ENCODE measurements at places on chromosomes 16 and 17.

GRCh38 chr17:75077072-75077495, 10.7 kb upstream of the SLC16A5 start:
- no peak for DNase-seq

GRCh38 chr17:80482555-80483308, 6.3 kb upstream of the NPTX1 start:
- DNase-seq, result no peak

DNA sequence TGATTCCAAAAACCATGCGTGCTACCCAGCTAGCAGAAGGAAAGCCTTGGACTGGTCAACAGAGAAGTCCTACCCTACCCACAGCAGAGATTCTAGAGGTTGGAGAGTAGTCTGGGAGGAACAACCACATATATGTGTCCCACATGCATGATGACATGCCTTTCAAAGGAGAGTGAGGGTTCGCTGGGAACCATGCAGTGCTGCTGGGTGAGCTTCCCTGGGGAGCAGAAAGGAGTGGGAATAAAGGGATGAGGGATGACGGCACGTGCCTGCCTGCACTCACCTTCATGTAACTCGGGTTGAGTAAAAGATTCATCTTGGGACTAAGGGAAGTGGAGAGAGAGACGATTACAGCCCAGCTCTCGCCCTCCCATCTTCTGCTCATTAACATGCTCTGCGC, 9.8 kb downstream of the CPSF4L start:
- no peak for DNase-seq

DNA sequence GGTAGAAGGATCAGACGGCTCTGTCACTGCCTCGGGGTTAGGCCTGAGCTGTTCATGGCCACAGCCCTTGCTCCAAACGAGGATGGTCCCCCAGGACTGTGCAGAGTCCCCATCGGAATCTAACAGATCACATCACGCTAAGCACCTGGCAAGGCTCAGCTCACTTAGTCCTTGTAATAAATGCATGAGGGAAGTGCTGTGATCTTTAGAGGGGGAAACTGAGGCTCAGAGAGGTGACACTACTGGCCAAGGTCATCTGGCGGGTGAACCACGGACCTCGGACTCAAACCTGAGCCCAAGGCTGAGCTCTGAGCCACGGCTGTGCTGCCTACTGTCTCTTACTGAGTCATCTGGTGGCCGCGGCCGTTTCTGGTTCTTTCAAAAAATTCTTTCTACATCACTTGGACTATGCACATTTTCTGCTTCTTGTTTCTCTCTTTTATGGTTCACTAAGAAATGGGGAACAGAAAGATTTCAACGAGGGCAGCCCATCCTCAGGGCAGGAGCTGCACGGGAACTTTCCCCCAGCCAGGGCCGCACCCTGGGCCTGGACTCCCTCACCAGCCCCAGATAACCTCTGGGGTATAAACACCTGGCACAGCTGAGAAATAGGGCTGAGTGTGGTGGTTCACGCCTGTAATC, 55.6 kb downstream of the COTL1 start:
- DNase-seq, result no peak

DNA sequence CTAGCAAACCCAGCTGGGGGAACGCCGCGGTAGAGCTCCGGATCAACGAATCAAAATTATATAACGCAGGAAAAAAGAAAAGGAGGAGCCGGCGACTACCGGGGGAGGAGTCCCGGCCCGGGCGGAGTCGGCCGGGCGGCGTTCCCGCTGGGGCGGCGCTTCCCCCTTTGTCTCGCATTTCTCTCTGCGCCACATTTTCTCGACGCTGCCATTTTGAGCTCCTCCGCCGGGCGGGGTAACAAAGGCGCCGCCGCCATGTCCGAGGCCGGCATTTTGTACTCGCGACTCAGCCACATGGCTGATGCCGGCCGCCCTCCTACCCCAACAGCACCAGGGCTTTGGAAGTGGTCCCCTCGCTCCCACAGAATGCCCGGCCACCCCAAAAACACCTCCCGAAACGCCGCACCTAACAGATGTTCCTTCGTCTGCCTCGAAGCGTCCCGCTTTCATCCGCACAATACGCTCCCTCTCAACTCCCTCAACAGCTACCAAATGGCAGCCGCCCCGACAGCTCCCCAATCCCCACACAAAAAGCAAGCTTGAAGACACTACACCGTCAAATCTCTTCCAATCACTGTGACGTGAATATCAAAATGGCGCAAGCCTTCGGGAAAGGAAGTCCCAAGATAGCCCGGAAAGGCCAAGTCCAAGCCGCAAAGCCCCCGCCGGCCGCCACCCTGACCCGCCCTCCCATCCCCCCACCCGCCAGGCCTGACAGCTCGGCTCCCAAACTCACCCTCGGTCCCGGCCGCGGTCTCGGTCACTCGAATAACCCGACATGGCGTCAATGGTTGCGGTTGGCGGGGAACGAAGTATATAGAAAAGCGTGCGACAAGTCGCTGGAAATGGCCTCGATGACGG, 519 bp downstream of the DDX5 start:
- peak; percentile 78 for DNase-seq

DNA sequence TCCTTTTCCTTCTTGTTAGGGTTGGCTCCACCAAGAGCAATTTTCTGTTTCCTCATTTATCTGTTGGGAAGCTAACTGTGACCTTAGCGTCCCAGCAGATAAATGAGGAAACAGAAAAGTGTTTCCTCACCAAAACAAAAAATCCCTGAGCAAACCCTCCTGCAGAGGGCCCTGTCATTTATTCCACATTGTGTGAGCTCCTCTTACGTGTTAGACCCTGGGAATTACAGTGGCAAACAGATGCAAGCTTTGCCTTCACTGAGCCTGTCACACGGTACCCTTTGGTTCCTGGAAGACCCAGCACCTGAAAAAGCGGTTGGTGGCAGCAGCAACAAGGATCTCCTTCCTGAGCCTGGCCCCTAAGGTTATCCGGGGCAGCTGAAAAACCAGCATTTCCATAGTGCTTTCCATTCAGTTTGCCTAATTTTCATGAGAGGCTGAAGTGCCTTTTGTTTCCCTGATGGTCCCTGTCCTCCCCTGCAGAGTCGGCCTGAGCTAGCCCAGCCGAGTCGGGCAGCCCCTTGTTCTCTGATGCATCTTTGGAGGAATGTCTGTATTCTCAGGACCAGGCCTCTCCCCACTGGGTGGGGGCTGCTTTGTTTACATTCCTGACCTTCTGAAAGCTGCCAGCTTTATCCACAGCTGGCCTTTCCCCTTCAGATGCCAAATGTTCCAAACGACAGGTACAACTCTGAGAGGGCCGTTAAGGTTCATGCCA, 34.7 kb downstream of the YPEL2 start:
- DNase-seq, result no peak

DNA sequence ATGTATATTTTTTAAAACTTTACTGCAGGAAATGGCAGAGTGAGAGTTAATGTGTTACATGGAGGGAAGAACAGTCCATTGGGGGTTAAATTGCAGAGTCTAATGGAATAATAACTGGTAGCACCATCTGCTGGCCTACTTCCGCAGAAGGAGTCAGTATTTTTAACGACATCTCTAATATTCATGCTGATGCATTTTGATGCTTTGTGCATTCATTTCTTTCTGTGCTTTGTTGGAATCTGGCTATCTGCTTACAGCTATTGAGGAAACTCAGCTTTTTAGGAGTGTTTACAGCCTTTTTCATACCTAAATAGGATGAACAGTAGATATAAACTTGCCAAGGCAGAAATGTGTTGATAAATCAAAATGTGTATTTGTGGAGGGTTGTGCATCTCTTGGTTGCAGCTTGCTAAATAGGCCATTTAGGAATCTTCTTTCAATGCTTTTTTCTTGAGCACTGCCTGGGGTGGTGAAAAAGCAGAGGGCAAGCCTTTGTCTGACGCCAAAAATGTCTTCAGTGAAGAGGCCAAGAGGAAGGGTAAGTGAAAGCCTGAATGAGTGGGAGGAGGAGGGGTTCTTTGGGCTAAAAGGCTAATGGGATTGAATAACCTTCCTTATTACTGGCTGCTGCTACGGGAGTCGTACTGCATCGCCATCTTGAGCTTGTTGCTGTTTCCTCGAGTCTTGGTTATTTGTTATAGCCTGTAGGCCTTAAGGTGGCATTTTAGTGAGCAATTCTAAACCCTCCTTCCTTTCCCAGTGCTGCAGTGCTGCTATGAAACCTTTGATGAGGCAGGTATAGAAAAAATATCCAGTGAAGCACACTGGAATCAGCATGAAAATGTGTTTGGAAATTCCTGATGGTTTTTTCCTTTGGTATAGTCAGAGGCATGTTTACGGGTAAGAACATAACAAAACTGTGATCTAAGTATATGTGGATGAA, 153.3 kb downstream of the CHD9 start:
- no peak for DNase-seq

DNA sequence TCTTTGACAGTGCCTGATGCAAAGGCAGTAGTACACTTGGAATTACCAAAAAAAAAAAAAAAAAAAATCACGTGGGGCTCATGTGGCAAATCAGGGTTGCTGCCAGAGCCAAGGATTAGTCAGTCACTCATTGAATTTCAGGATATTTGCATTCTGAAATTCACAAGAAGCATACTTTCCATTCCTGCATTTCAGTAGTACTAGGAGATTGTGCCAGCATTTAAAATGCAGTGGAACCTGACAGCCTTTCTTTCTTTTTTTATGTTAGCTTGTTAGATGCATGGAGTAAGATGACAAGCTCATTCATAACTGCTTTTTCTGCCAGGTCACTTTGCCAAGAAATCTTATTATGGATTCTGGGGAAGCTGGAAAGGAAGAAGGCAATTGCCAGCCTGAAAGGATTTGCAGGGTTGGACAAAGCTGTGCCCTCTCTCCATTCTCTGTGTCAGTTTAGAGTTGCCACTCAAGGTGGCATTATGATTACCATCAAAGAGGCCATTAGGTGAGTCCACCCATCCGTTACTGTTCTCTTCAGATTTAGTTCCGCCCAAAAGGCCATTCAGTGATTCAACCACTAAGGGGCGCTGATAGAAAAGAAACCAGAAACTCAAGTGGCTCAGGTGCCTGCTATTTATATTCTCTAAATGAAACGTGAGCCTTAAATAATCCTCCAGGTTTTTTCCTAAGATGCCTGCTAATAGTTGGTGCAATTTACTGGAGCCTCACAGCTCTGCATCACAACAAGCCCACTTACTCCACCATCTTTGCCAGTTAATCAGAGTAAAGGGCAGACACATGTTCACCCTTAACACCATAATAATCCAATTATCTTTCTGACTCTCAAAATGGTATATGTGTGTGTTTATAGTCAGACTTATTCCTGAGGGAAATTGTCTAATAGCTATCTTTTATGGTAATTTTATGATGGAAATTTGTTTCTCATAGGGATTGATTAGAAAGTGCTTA, 59.0 kb downstream of the TANGO6 start:
- peak; percentile 1 for DNase-seq

- peak; percentile 45 for DNase-seq
Observed at GRCh38 chr16:87897521-87898505, 28.5 kb upstream of the SLC7A5 start.

- no peak for DNase-seq
Observed at GRCh38 chr17:759964-760363, 7.9 kb upstream of the GEMIN4 start.

- DNase-seq, result no peak
Observed at GRCh38 chr16:27231692-27232060, 28.4 kb downstream of the KDM8 start.

- DNase-seq, result no peak
Observed at GRCh38 chr17:37503148-37503547, 13.5 kb downstream of the DUSP14 start.

DNA sequence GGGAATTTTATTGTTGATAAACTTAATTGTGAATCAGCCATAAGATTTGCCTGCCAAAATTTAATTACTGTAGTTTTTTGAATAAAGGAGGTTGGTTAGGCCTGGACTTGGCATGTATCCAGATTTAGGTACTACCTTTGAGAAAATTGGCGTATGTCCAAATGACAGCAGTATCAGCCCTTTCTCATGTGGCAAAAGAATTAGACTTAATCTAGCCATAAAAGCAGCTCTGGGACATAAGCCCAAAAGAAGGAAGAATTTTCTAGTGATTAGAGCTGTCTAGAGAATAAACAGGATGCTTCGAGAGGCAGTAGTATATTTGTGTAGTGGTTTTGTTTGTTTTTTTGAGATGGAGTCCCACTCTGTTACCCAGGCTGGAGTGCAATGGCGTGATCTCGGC, 27.7 kb downstream of the PPM1E start:
- no peak for DNase-seq

DNA sequence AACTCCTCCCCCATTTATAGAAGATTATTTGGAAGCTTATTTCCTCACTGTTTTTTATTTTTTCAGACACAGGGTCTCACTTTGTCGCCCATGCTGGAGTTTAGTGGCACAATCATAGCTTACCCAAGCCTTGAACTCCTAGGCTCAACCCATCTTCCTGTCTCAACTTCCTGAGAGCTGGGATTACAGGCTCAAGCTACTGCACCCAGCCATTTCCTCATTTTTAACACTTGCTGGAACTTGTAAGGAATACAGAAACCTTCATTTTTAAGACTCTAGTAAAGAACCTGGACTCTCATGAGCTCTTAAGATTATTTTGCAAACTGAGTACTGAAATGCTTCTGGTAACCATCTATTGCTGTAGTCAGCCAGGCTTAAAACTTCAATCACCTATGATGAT, 29.9 kb downstream of the KANSL1 start:
- no peak for DNase-seq

DNA sequence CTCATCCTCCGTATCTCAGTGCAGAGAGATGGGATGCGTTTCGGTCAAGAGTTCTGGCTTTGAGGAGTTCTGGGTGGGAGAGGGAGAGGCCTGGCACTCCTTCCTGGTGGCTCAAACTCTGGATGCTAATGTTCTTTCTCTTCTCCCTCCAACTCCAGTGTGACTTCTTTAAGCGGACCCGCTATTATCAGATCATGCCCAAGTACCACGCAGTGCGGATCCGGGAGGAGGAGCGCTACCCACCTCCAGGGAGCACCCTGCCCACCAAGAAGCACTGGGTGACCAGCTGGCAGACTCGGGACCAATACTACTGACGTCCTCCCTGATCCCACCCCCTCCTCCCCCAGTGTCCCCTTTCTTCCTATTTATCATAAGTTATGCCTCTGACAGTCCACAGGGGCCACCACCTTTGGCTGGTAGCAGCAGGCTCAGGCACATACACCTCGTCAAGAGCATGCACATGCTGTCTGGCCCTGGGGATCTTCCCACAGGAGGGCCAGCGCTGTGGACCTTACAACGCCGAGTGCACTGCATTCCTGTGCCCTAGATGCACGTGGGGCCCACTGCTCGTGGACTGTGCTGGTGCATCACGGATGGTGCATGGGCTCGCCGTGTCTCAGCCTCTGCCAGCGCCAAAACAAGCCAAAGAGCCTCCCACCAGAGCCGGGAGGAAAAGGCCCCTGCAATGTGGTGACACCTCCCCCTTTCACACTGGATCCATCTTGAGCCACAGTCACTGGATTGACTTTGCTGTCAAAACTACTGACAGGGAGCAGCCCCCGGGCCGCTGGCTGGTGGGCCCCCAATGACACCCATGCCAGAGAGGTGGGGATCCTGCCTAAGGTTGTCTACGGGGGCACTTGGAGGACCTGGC, 6.0 kb upstream of the PDK2 start:
- DNase-seq, result no peak

Measured in stimulated activated CD4-positive, alpha-beta T cell treated with anti-CD3 and anti-CD28 coated beads, Interleukin-15, amount 100 ng/mL, for 48 hours (primary cell).